Activated naive CD4-positive, alpha-beta T cell (primary cell): ENCODE measurements at places on chromosomes 1 and 21.

GRCh38 chr1:232621050-232621449 is 8.9 kb downstream of the SIPA1L2 start:
- no peak for DNase-seq

DNA sequence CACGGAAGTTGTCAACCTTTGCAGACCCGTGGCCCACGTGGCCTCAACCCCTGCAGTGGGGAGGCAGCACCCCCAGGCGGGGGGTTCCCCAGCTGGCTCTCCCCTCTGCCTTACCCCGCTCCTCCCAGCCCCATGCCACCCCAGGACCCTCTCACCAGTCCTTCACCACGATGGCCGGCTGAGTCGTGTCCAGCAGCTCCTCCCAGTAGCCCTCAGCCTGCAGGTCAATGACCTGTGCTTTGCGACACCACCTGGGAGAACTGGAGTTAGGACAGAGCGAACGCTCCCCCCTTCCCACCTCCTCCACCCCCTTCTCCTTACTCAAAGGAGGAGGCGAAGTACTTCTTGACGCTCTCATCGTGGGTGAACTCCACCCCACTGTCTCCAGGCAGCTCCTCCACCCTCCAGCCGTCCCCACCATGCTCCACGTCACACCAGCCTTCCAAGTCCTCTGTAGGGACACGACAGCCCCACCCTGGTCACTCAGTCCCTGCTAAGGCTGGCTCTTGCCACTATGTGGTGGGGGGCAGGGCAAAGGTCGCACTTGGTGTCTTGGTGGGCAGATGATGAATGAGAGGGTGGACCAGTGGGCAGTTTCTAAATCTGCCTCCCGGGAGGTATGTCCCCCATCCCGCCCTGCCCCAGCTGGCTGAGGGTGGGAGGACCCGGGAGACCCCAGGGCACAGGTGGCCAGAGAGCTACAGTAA is 4.5 kb downstream of the FBXO2 start:
- DNase-seq, result no peak

GRCh38 chr1:19651141-19651737 is 7.1 kb downstream of the NBL1 start:
- DNase-seq, result peak; percentile 28

DNA sequence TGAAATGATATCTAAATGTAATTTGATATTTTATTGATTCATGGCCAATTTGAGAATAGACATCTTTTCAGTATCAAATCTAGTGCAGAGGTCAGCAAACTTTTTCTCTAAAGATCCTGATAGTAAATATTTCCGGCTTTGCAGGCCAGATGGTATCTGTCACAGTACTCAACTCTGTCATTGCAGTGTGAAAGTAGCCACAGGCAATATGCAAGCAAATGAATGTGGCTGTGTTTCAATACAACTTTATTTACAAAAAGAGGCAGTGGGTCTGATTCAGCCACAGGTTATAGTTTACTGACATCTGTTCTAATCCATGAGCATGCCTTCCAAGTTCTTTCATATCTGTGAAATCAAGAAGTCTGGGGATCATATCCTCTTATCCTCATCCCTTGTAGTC is 221.2 kb downstream of the PRDM2 start:
- DNase-seq, result no peak

GRCh38 chr1:203296460-203297073 is 8.8 kb upstream of the BTG2 start:
- no peak for DNase-seq
